ENCODE measurements at places on chromosomes 11 and 22.

GRCh38 chr11:67113231-67113721 is 5.8 kb upstream of the KDM2A start:
- DNase-seq, result no peak

GRCh38 chr11:66639066-66639813 is 737 bp downstream of the RBM4 start:
- DNase-seq, result no peak

- DNase-seq, result no peak
These were observed 36.3 kb downstream of the PLEKHA7 start for GRCh38 chr11:16977994-16978315.

- no peak for DNase-seq
These were observed 36.6 kb upstream of the GRAMD4 start for GRCh38 chr22:46583571-46583970.

DNA sequence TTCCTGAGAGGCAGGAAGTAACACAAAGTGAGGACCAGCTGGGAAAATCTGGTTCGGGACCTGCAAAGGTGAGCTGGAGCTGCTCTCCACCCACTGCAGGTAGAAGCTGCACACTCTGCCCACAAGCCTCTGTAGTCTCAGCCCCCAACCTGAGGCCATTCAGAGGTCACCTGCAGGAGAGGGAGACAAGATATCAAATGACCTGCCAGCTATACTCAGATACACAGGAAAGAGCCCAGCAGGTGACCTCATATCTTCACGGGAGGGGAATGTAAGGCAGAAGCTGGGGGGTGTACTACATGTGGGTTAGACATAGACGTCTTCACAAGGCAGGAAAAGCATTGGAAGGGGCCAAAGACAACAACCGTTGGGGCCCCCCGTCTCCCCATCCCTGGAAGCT is 86.1 kb downstream of the APIP start:
- no peak for DNase-seq

GRCh38 chr11:60769273-60769672 is 12.6 kb downstream of the MS4A15 start:
- DNase-seq, result no peak

DNA sequence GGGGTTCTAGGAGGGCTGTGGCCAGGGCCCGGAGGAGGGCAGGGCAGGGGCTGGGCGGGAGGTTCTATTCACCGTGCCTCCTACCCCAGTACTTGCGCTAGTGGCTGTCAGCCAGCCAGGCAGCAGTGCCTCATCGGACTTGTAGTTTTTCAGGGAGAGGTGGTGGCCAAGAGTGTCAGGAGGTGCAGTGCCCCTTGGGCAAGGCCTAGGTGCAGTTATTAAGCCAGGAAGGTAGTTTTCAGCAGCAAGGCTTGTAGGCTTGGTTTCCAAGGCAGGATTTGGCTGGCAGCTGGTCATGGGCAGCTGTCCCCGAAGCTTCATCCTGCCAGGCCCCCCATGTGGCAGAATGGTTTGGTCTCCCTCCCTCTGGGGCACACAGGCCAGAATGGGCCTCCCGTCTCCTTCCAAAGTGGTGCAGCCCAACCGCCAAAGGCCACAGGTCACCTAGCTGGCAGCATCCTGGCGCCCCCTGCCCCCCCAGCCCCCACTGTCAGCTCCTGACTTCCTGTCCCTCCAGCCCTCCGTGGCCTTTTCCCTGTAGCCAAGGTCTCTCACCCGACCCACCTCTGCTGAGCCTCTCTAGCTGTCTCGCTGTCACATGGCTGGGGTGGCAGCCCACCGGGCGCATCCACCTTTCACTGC is 8.5 kb downstream of the CCDC88B start:
- DNase-seq, result no peak

DNA sequence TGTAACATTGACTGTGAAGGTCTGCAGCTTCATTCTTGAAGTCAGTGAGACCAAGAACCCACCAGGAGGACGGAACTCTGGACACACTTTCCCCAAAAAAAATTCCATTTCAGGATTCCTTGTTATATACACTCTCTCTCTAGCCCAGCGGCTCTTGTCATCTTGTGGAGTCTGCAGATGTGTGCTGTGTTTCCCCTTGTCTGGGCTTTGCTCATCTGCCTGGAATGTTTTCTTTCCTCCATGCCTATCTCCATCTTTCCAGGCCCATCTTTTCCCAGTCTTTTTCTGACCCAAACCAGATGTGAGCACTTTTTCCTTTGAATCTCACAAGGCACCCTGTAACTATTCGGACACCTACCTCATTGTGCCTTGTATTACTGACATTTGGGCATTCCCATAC is 5.1 kb upstream of the DRG1 start:
- no peak for DNase-seq

GRCh38 chr11:17786824-17787525 is 52.4 kb downstream of the KCNC1 start:
- DNase-seq, result no peak

DNA sequence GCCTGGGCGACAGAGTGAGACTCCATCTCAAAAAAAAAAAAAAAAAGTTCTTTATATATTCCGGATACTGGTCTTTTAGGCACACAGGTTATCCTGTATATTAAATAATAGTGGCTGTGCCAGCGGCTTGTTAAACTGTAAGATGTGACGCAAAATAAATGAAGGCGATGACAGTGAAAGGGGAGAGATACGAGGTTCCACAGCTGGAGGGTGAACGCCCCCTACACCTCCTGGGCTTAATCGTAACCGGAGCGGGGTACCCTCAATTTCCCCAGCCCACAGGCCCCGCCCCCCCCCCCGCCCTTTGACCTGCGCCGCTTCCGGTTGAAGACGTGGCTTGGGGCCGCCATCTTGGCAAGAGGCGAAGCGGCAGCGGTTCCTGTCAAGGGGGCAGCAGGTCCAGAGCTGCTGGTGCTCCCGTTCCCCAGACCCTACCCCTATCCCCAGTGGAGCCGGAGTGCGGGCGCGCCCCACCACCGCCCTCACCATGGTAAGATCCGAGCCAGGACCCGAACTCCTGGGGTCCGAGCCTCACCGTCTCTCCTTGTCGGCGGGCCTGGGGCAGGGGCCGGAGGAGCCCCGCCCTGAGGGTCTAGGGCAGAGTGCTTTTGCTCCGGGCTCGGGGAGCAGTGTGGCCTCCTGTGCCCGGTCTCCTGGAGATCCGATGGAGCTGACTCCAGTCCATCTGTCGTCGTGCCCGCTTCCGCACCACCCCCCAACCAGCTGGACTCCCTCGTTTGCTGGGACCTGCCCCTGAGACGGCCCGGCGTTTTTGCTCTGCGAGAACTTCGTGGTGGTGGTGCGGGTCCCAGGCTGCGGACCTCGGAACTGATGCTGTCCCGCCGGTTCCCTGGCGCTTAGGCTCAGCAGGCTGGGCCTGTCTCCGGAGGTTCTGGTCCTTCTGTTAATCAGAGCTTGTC is at the start of gene ARCN1:
Gene ARCN1 (plus strand): TSS at position 349 of the 920 bp plus-strand sequence. CDS start 139 bp downstream, at position 488.
- DNase-seq, result peak; percentile 45

DNA sequence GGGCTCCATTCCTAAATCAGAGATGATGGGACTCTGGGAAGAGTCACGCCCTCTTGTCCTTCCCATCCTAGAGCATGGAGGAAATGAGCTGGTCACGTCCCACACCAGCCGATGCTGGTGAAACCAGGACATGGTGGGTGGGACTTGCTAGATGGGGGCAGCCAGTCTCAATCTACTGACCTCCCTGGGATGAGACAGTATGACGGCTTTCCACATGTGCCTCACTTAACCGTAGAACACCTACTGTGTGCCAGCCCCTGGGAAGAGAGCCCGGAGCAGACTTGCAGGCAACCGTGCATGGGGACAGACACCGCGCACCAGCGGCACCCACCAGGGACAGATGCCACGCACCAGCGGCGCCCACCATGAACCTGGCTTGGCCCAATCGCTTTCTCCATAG is 3.8 kb downstream of the OSBPL5 start:
- no peak for DNase-seq

DNA sequence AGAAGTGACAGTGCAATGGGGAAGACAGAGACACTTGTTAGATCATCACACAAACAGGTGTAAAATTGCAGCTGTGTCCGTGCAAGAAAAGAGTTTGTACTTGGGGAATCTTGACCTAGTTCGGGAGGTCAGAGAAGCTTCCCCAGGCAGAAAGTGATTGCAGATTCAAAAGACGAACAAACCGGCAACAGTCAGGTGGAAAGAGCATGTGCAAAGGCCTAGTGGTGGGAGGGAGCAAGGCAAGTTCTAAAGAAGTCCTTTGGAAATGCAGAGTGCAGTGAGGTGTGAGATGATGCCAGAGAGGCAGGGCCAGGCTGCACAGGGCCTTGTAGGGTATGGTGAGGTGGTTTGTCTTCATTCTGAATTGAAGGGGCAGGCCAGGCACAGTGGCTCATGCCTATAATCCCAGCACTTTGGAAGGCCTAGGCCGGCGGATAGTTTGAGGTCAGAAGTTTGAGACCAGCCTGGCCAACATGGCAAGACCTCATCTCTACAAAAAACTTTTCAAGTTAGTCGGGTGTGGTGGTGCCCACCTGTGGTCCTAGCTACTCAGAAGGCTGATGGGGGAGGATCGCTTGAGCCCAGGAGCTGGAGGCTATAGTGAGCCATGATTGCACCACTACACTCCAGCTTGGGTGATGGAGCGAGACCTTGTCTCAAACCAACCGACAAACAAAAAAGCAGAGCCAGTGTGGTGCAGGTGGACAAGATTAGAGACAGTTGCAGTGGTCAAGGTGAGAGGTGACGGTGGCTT is 1.9 kb upstream of the ESS2 start:
- no peak for DNase-seq

DNA sequence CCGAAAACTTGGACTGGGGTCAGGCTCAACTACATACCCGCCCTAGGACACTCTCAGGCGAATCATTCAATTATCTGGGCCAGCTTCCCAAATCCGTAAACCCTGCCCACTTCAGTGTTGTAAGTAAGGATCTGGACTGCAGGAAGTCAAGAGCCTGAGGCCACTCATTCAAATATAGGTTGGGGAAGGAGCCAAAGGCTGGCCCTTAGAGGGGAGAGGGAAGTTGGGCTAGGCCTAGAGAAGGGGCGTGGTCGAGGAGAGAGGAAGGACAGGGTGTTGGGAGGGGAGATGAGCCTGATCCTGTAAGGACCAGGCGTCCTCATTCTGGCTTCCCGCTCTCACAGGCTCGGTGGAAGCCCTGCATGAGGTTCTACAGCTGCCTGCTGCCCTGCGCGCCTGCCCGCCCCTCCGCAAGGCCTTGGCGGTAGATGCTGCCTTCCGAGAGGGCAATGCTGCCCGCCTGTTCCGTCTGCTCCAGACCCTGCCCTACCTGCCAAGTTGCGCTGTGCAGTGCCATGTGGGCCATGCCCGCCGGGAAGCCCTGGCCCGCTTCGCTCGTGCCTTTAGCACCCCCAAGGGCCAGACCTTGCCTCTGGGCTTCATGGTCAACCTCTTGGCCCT is 3.0 kb downstream of the SAC3D1 start:
- DNase-seq, result no peak

GRCh38 chr22:31243339-31244045 is 31.4 kb downstream of the LIMK2 start:
- no peak for DNase-seq

GRCh38 chr11:111046291-111046690 is 199.2 kb upstream of the POU2AF2 start:
- no peak for DNase-seq

- no peak for DNase-seq
These were observed 45.3 kb upstream of the NECTIN1 start for GRCh38 chr11:119774172-119774763.

GRCh38 chr11:16154715-16155396 is 201.5 kb downstream of the SOX6 start:
- DNase-seq, result no peak

DNA sequence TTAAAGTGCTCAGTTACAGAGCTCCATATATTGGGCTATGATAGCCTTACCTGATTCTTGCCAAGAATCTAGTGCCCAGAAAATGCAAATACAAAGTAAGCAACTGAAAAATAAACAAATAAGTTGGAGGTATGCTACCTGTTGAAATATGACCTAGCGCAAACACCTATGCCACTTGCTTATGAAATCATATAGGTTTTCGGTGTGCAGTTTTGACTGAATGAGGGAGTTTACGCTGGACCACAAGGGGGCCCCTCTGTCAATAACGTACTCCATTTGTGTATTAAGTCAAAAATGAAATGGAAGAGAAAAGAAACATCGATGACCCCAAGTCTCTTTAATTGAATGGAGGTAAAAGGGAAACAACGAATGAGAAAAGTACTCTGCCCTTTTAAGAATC is 84.9 kb upstream of the TRIM77 start:
- DNase-seq, result no peak

DNA sequence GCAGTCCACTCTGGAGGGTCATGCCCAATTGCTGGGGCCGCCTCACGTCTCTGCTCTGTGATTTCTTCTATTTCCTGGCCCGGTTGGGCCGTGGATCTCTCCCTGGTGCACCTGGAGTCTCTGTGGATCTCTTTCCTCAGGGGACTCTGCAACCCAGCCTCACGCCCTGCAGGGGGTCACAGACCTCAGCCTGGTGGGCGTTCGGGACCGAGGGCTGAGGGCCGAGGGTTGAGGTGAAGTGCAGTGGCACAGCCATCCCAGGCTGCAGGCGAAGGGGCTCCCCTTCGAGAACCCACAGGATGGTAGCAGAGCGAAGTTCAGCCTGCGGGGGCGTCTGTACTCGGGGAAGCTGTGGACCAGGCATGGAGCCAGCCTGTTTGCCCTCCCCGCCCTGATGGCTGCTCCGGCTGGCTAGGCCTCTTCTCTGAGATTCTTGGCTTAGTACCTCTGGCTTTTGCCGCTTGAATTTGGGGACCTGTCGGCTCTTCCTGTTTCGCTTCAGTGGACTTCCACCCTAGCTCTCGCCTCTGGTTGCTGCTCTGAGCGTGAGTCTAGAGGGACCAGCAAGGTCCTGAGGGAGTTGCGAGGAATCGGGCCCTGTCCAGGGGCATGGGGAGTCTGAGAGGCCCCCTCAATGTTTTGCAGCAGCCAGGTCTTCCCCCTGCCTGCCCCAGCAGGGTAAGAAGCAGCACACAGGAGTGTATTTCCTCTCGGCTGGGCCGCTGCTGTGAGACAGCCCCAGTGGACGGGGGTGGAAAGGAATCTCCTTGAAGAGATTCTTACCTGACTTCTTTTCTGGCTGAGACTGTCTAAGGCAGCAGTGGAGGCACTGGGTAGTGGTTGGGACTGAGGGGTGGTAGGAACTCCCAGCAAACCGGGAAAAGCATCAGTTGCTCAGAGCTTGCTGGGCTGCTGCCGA is 140.8 kb downstream of the TBC1D22A start:
- DNase-seq, result no peak

Data from NCI-H748 treated with DMSO at 0.1 percent for 48 hours (cell line).